ENCODE measurements at places on chromosomes 13 and 19. TPM values are rescaled to one million over a fixed set of nuclear protein-coding genes. Genes with fewer than 3 reads are reported as not detected.

- DNase-seq = peak; percentile 69
Observed at GRCh38 chr13:28333204-28333881, 161.6 kb downstream of the FLT1 start.

GRCh38 chr13:76887076-76887563, 915 bp upstream of the KCTD12 start:
- no peak for DNase-seq

DNA sequence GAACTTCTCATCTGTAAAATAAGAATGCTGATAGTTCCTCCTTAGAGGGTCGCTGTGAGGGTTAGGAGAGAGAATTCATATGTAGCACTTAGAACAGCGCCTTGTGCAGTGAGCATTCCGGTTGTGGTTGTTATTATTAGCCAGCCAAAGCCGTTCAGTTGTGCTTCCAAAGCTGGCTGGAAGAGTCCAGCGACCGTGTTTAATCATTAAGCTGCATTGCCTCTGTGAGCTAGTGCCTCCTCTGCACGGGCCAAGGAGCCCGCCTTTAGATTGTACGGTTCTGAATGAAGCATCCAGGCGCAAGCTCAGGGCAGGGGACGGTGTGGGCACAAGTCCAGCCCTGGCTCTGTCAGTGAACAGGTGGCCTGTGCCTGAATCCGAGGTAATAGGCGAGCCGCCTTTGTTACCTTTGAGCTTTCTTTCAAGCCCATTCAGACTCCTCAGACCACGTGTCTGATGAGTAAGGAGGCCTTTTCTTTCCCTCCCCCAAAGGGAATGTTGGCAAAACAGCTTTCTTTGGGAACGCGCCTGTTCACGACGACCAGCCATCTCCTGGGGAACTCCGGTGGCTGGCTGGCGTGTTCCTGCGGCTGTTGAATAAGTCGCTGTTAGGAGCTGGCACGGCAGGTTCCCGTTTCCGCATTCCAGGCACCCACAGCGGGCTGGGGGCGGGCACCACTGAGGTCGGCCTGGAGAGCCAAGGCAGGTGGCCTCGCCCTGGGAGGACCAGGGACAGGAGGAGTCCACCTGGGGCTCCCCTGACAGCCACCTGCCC, 25.1 kb downstream of the SIPA1L3 start:
- DNase-seq = no peak

DNA sequence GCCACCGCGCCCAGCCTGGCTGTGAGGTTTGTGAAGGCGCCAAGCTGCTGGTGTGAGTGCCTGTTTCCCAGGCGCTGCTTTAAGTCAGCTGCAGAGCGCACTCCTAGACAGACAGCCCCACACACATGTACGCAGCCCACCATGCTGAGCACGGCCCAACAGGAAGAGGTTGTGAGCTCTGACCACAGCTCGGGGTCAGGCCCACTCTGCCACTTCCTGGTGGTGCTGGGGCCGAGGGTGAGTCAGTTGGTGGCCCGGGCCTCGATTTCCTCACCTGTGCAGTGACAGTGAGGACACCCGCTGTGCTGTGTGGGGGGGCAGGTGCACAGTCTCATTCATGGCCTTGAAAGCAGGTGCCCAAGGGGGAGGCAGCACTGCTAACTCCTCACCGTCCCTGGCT, 106.7 kb downstream of the KDM4B start:
- DNase-seq = no peak

GRCh38 chr13:99969919-99970650, 1.5 kb downstream of the ZIC5 start:
- DNase-seq = peak; percentile 77

GRCh38 chr13:113544896-113545295, 39.7 kb upstream of the TFDP1 start:
- no peak for DNase-seq

DNA sequence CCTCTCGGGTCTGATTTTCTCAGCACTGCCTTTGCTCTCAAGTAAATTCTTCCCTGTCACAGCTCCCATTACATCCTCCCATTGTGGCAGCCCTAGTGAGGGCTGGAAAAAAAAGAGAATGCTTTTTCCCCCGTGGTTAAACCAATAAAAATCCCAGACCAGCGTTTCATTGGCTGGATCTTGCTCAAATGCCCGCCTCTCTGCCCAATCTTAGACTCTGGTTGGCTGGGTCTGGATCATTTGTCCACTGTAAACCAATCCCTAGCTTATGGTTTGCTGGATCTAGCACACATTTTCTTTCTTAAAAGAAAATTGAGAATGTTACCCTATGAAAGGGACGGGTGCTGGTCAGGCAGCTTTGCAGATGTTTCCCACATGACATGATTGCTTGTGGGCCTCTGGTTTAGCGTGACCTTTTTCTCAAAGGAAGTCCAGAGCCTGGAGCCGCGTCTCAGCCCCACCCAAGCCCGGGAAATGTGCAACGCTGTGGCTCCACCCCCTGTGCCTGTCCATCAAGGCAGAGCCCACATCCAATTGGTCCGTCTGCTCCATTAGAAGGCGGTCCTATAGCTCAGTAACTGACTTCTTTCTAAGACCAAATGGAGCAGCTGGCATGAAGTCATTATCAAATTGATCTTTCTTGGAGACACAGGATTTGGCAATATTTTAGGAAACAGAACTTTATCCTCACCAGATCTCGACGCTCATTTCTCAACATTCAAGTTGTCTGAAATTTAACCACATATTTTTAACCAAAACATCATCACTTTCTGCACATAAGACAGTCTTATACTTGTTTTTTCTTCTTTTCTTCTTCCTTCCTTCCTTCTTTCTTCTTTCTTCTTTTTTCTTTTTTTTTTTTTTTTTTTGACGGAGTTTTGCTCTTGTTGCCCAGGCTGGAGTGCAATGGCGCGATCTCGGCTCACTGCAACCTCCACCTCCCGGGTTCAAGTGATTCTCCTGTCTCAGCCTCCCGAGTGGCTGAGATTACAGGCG, 2.6 kb upstream of the MCEMP1 start:
- peak; percentile 81 for DNase-seq

LHFPL6 gene
- 14.1 TPM for total RNA-seq

CACNG7 gene
- total RNA-seq = not detected

SKA3 gene
- 17.4 TPM for total RNA-seq
